ENCODE measurements at places on chromosomes 1 and 21.

- no peak for DNase-seq
Observed at GRCh38 chr1:243312952-243313634, 57.3 kb downstream of the SDCCAG8 start.

GRCh38 chr21:14215971-14216641 lies at the start of gene RBM11:
RBM11 (plus strand) TSS chr21:14216157; CDS start chr21:14216187, 30 bp downstream.
- peak; percentile 53 for DNase-seq

DNA sequence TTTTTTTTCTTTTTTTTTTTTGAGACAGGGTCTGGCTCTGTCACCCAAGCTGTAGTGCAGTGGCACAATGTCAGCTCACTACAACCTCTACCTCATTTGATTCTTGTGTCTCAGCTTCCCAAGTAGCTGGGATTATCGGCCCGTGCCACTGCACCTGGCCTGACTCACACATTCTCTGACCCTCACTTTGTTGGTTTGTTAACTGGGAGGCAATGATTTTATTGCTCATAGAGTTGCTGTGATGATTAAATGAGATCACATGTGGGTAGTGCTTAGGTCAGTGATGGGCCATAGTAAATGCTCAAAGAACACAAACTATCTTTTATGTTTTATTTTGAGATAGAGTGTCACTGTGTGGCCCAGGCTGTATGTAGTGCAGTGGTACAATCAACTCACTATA lies 47.3 kb upstream of the SSBP3 start:
- no peak for DNase-seq

DNA sequence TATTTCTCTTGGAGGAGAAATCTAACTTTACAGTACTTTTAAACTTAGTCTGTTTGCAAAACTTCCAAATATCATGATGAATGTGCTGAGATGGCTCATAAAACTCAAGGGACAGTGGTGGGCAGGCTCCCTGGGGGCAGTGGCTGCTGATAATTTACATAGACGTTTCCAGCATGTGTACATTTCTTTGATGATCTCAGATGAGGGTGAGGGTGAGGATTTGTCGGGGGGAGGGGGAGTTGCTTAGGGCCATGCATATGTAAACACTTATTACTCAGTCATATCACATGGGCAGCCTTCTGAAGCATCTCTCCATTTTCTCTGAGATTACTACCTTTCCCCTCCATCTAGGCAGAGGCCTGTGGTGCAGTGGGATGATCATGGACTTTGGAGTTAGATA lies 152.9 kb upstream of the HMGB4 start:
- DNase-seq = no peak
